ENCODE measurements at places on chromosomes 11 and 22. TPM values are rescaled to one million over a fixed set of nuclear protein-coding genes. Genes with fewer than 3 reads are reported as not detected.

GLYAT gene
- total RNA-seq, result not detected

IGLL1 gene
- total RNA-seq, result not detected

RAB6A gene
- total RNA-seq, result 69.0 TPM

OR4S1 gene
- not detected for total RNA-seq

DEFB131B gene
- not detected for total RNA-seq

OR8D1 gene
- not detected for total RNA-seq

APOA1 gene
- total RNA-seq, result not detected

CCDC116 gene
- total RNA-seq, result 0.25 TPM

BDNF gene
- total RNA-seq, result not detected

OR6T1 gene
- total RNA-seq, result not detected

GP1BB gene
- 0.15 TPM for total RNA-seq

SUSD2 gene
- 0.53 TPM for total RNA-seq

MUC5B gene
- not detected for total RNA-seq

CFAP300 gene
- total RNA-seq, result not detected

FOSL1 gene
- 23.0 TPM for total RNA-seq
